NAMALWA (cell line): ENCODE measurements at places on chromosomes 7 and 10.

GRCh38 chr7:42134276-42134876, 102.6 kb downstream of the GLI3 start:
- DNase-seq = no peak

DNA sequence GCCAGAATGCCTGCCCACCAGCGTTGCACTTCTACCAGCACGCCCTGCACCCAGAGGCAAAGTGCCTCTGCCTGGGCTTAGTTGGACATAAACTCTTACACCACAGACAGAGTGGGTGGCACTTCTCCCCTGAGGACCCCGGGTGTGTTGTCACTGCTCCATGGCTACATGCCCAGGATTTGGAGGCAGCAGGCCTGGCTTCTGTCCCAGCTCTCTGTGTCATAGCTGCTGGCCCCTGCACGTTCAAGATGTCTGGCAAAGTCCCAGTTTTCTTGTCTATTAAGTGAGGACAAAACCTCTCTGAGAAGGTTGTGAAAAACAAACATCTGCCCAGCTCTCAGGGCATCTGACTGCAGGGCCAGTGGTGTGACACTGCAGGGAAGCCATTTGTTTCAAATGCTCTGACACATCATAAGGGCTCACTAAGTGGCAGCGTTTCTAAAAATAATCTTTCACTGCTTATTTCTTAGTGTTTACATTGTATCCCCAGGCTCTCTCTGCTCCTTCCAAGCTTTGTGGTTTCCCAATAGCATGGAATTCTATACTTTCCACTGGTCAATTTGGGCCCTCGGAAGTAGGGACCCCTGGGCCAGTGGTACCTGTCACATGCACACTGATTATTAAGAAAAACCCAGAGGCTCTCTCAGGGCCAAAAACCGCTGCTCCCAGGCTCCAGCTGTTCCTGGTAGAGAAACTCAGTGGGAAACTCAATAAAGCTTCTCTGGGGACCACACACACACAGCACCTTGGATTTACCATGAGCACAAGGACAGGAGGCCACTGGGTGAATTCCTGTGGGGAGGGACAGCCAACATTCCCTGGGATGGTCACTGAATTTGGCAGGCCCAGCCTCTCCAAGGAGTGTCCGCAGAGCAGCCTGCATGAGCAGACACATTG, 86.2 kb upstream of the ANLN start:
- no peak for DNase-seq

DNA sequence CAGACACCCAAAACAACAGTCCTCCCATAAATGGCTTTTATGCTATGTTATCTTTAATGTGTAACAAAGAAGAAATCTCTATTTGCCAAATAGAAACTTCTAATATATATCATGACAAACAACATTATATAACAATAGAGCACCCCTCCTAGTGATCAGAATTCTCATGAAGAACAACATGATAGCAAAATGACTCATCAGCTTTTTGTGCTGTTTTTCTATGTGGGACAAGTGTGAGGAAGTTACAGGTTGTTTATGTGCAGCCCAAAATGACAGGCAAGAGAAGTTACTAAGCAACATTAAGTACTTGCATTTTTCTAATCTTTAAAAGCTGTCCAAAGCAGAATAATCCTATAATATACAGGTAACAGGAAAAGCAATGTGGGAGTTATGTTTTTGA, 7.7 kb downstream of the DGKB start:
- no peak for DNase-seq

GRCh38 chr10:27713941-27714340, 31.7 kb downstream of the MKX start:
- DNase-seq = no peak

- DNase-seq = peak; percentile 40
Observed at GRCh38 chr10:45421221-45422097, 47.4 kb downstream of the ALOX5 start.

GRCh38 chr7:26857506-26858240, 6.7 kb downstream of the SKAP2 start:
- no peak for DNase-seq

DNA sequence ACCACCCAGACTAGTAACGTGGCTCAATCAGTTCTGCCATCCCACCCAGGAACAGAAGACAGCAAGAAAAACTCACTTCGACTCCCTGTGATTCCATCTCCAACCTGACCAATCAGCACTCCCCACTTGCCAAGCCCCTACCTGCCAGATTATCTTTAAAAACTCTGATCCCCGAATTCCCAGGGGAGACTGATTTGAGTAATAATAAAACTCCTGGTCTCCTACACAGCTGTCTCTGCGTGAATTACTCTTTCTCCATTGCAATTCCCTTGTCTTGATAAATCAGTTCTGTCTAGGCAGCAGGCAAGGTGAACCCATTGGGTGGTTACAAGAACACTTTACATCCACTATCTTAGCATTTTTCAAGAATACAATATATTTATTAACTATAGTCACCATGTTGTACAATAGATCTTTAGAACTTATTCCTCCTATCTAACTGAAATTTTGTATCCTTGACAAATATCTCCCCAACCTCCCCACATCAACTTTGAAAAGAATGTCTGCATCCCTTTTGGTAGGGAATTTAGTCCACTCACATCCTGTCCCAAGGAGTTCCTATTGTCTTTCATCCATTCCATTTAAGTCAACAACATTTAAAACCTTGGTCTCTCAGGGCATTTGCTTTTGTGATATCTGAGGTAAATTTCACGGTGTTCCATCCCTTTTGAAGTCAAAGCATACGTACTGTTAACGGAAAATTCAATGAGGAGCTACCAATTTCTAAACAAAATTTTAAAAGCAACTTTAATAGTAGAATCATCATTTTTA, 163.7 kb downstream of the MACC1 start:
- no peak for DNase-seq

GRCh38 chr7:35729061-35729783, 34.3 kb upstream of the HERPUD2 start:
- DNase-seq = peak; percentile 93

DNA sequence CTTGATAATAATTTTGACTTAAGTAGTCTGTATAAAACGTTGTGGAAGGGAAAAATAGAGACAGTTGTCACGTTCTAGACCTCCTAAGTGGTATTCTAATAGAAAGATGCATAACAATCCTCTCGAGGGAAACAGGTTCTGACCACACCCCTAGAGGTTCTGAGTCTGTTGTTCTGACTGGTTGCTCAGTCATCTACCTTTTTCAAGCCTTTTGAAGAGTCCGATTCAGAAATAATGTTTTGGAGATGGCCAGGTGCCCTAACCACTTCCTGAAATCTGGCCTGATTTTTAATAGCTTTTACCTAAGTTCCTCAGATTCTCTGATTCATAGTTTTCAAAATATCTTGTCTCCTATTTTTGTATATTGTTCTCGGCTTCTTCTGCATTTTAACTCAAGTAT, 175.6 kb downstream of the HDAC9 start:
- DNase-seq = no peak

GRCh38 chr10:103067956-103068355, 125.1 kb downstream of the NT5C2 start:
- no peak for DNase-seq

GRCh38 chr10:101130984-101131961, at the start of gene TLX1:
TSS of gene TLX1 (plus strand) at chr10:101131300. CDS start at chr10:101131542, 242 bp downstream.
- no peak for DNase-seq

DNA sequence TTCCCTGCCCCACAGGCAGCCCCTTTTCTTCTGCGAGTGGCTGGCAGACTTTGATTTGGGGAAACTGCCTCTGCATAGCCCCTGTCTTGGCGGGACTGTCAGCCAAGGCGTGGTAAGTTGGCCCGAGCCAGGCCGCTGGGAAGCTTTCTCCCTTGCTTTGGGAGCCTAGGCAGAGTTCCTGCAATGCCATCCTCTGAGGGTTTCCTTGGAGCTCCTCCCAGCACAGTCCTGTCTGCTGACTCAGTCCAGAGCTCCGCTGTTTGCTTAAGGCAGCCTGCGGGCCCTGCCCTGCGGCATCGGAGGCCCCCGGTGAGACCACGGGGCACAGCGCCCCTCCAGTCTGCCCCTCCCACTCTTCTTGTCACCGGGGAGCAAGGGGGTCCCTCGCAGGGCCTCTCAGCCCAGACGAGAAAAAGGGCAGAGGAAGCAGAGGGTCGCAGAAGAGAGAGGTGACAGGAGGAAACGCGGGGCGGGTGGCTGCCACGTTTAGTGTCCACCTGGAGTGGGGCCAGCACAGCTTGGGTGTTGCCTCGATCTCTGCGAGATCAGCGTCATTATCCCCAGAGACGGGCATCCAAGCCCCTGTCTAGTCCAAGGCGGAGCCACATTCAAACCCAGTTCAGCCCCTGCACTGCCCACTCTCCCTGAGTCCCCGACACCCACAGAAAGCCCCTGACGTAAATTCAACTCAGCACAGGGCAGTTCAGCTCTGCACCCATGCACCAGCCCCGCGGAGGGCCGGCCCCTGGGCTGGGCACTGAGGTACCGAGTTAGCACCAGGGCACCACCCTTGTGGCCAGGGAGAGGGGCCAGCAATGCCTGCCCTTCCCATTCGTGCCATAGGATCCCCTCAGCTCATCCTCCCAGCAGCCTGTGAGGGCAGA, 59.0 kb upstream of the CHST15 start:
- DNase-seq = no peak

- DNase-seq = no peak
Observed at GRCh38 chr10:113648478-113648877, 15.4 kb downstream of the NRAP start.

DNA sequence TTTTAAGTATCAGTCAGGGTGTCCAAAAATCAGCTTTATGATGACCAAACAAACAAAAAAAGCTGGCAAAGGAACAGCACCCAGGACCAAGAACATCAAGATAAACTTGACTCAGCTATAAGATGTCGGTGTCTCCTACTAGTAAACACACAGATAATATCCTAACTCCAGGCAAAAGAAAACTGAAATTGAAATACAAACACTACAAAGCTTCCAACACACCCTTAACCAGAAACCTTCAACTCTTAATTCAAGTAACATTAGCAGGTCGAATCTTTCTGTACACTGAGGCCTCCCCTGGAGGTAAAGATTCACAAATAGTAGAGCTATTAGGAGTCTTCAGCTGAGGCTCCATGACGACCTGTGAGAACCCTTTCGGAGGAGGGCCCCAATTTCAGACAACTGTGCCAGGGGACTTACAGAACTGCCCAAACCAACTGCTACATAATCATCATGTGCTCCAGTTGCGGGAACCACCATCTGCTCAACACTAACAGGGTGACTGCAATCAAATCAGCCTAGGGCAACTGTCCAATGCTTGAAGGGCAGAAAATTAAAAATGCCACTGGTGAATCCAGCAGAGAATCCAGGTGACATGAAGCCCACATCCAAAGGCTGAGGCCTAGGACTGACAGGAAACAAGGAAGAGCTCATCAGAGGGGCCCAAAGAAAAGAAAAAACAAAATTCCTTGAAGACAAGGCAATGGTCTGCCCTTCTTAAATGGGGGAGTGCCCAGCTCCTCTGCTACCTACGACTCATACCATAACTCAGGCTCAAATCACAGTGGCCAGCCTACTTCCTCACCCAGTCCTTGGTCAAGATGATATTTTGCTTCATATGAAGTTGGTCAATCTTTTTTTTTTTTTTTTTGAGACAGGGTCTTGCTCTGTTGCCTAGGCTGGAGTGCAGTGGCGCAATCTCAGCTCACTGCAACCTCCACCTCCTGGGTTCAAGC, 20.0 kb downstream of the XPNPEP1 start:
- no peak for DNase-seq
